Adipose tissue (tissue), 3 donors: ENCODE measurements at places on chromosomes 5 and 9. TPM values are rescaled to one million over a fixed set of nuclear protein-coding genes. Genes with fewer than 3 reads are reported as not detected.

UBE2D2 gene
- 68.6 TPM for polyA plus RNA-seq

TEK gene
- 18.2 TPM for polyA plus RNA-seq

ACTL7B gene
- polyA plus RNA-seq: not detected

FCN2 gene
- polyA plus RNA-seq: 4.1 TPM

MSX2 gene
- polyA plus RNA-seq: 2.1 TPM

LCN10 gene
- polyA plus RNA-seq: 15.9 TPM
